ENCODE measurements at places on chromosomes 4 and X. TPM values are rescaled to one million over a fixed set of nuclear protein-coding genes. Genes with fewer than 3 reads are reported as not detected.

- H3K4me3 ChIP-seq = no peak overlapping the region
- H3K27me3 ChIP-seq = no peaks in the 10 kb centered on the region
- no peak overlapping the region for H3K27ac ChIP-seq
- H3K4me1 ChIP-seq = peaks cover 9% of the 10 kb centered on the region
- no peak for DNase-seq
These were observed 57.6 kb upstream of the RAP1GDS1 start for GRCh38 chr4:98203332-98204235.

DNA sequence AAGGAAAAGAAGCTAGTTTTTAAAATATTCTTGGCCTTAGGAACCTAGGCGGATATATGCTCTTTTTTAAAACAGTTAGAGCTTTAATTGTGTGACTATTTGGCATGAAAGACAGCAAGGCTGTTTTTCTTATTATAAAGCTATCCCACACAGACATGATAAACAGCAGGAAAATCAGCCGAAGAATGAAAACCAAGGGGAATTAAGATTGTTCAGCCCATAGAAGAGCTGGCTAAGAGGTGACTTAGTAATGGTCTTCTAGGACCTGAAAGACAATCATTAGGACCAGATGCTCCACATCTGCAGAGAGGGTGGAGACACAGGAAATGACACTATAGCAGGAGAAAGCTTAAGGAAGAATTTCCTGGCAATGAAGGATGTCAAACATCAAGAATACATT lies 171.4 kb upstream of the NRK start:
- no peak overlapping the region for H3K27ac ChIP-seq
- H3K4me3 ChIP-seq = no peak overlapping the region
- no peaks in the 10 kb centered on the region for H3K27me3 ChIP-seq
- H3K4me1 ChIP-seq = no peaks in the 10 kb centered on the region
- no peaks in the 10 kb centered on the region for H3K36me3 ChIP-seq
- DNase-seq = no peak

PNCK gene
- total RNA-seq = 0.30 TPM

DNA sequence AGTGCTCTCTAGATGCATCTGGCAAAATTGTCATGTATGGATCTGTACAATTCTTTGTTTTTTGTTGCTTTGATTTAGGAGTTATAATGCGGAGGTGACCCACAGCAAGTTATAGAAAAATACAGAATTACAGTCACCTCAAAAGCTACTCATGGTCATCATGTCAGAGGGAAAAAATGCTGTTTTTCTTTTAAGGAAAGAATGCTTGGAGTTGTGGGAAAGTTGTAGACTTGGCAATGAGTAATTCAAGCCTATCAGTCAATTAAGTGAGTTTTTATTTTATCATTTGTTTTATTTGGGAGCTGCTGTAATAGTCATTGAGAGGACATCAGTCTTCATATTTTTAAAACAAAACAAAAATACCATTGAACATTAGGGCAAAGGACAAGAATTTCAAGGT lies 16.4 kb downstream of the FHL1 start:
- H3K4me3 ChIP-seq = no peak overlapping the region
- DNase-seq = no peak
- no peaks in the 10 kb centered on the region for H3K27me3 ChIP-seq
- H3K27ac ChIP-seq = no peak overlapping the region
- H3K36me3 ChIP-seq = no peaks in the 10 kb centered on the region

CT83 gene
- not detected for total RNA-seq

All from activated naive CD4-positive, alpha-beta T cell treated with anti-CD3 and anti-CD28 coated beads for 36 hours (primary cell).